ENCODE measurements at places on chromosomes 2 and 18.

DNA sequence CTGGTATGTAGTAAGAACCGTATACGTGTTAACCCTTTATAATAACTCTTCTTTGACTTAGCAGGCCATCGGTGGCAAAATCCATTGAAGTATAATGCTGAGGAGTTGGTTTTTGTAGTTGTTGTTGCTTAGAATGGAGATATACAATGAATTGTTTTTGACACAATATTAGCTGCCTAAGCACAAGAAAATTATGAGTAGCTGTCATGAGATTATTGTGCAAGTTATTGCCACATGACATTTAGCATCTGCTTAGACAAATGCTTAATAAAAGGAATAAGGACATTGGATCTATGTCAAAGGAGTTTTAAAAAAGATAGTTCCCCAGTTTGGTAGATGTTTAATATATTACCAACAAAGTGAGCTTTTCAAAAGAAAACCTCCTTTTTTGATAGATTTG, 59.9 kb downstream of the ABCB11 start:
- no peak for DNase-seq

DNA sequence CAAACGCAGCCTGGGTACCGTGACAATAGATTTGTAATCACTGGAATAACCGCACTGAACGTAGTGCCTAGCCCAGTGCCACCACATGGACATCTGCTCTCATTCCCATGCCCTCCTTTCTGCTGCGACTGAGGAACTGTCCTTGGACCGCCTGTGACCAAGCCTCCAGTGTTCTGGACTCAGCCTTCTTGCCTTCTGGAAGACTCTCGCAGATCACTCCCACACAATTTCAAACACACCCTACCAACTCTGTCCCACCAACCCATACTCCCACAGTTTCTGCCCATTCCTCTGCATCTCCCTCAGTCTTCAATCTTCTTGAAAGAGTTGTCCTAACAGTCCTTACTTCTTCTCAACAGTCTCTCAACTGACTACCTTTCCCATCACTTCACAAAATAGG, 2.1 kb downstream of the RNF149 start:
- DNase-seq: no peak

GRCh38 chr2:118089139-118089800, 999 bp downstream of the INSIG2 start:
- peak; percentile 16 for DNase-seq

- DNase-seq: peak; percentile 90
These were observed 90.1 kb downstream of the ACKR3 start for GRCh38 chr2:236659758-236660150.

DNA sequence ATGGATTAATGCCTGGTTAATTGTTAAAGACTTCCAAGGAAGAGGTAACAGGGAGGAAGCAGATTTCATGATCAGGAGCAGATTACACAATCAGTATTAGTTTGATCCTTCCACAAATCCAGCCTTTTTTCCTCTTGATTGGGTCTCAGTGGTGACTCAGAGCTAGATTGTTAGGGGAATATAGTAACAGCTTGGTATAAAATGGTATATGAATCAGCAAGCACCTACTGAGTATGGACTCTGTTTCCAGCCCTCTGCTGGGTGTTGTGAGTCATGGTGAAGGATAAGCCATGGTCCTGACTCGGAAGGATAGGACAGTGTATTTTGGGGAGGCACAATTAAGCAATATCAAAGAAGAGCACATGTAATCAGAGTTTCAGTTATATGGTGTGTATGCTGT, 272.4 kb upstream of the DPP10 start:
- no peak for DNase-seq

DNA sequence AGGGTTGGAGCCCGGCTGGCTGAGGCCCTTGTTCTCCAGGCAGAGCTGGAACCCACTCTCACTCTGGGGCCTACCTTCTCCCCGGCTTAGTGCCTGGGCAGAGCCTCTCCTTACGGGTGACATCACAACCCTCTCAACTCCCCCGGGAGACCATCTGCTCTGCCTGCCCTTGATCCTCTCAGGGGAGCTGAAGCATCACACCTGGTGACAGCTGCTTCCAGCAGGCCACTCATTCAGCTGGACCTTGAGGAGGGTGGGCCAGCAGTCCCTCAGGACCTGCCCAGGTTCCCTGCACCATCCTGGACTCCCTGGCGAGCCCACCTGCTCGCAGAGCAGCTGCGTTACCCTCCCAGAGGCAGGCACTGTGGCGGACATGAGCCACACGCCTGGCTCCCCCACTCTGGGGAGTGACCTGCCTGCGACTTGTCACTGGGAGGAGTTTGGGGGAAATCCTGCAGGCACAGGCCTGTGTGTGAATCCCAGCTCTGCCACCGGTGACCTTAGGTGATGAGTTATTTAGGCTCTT, 13.1 kb downstream of the HS6ST1 start:
- peak; percentile 92 for DNase-seq

DNA sequence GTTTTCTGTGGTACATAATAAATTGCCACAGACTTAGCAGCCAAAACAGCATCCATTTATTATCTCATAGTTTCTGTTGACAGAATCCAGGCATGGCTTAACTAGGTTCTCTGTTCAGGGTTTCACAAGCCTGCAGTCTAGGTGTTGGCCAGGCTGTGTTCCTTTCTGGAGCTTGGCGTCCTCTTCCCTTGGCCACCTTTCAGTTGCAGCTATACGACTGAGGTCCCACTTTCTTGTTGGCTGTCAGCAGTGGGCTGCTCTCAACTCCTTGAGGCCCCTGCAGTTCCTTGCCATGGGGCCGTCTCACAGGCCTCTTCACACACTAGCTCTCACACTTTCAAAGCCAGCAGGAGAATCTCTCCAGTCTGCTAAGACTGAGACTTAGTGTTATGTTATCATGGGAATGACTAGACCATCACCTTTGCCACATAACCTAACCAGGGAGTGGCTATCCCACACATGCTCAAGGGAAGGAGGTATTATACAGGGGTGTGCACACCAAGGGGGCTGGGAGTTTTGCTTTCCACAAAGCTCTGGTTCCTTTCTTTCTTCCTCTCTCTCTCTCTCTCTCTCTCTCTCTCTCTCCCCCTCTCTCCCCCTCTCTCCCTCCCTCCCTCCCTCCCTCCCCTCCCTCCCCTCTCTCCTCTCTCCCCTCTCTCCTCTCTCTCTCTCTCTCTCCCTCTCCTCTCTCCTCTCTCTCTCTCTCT, 15.8 kb downstream of the RIOK3 start:
- DNase-seq: no peak

DNA sequence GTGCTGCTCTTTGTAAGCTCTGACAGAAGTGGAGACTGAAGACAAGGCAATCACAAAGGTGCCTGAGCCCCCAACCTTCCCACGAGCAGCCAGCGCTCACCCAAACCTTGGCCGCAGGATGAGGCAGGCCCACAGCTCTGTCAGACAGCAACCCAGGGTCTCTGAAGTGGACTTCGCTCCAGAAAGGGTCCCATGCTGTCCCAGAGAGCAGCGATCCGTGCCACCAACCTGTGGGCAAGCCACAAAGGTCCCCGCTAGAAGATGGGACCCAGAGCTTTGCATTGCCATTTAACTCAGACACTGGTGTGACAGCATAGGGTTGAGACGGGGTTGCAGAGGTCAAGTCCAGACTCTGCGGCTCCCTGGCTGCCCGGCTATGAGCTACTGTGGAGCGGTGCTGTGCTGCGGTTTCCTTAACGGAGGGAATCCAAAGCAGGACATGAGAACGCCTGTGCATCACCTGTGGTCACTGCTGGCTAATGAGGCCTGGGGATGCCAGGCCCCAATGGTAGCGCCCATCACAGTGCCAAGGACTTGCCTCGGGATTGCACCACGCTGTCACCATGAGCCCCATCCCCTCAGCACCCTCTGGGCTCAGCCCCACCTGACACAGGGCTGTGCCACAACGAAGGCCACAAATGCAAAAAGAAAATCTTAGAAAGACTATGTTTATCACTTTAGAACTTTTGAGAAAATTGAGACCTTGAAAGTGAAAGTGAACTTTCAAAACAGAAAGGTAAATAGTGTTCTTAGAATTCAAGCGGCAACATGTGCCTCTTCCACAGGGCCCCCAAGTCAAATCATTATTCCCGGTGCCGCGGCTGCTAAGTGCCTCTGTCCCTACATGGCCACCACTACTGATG, 103.4 kb downstream of the HDAC4 start:
- no peak for DNase-seq

GRCh38 chr18:63439334-63439733, 17.1 kb upstream of the VPS4B start:
- DNase-seq: peak; percentile 84
